Stimulated activated CD4-positive, alpha-beta T cell treated with anti-CD3 and anti-CD28 coated beads, TNF-alpha, amount 100 ng/mL, for 1 hour (primary cell): ENCODE measurements at places on chromosomes 12 and 14.

DNA sequence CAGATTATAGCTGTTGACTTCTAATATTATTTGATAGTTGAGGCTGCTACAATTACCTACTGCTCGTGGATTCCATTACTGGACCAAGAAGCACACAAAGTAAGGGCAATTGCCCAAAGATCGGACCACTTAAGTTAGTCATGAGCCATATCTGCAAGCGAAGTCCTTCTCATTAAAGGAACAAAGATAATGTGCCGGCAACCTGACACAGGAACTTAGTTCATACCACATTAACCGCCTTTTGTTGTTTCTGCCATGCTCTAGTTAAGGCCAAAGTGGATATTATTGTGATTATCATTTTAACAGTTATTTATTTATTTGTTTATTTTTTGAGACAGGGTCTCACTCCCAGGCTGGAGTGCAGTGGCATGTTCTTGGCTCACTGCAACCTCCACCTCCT lies 38.1 kb upstream of the TMED10 start:
- no peak for DNase-seq

DNA sequence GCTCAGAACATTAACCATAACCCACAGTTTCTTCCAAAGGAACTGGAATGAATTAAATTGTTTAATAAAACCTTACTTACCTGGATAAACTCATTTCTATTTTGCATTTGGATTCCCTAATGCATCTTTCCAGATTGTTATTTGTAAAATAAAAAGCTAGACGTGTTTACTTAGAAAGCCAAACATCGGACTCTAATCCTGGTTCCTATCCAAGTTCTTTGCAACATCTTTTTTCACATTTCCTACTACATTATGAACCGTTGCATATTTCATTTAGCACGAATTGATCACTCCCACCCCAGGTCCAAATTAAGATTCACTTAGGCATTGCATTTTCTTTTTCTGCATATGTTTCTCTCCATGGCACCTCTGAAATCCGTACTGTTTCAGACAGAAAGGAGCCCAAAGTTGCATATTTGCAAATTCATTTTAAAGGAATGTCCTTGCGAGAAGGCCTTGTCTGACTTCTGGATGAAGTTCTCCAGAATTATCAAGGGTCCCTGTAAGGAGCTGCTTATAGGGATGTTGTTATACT lies 164.4 kb upstream of the GSC start:
- DNase-seq, result no peak

DNA sequence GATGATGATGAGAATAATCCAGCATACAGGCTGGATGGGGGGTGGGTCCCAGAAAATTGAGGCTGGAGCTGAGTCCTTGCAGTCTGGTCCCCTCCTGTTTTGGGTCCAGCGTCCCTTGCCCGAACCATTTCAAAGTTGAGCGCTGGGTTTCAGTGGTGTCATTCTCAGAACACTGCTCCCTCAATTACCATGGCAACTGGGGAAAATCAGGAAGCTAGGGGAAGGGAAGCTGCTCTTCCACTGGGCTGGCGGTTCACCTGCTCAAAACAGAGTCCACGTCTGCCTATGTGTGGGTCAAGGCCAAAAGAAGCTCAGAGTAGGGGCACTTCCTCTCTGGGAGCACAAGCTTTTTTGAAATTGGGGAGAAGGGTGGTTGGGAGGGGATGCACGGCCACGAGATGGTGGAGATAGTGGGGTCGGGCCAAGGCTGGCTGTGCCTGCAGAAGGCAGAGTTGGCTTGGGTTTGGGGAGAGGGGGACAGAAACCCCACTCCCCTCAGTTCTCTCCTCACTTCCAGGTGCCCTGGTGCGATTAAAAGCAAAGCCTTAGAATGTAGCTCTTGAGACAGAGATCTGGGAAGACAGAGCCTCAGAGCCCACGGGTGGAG lies 1.7 kb upstream of the NOS1 start:
- DNase-seq, result no peak

DNA sequence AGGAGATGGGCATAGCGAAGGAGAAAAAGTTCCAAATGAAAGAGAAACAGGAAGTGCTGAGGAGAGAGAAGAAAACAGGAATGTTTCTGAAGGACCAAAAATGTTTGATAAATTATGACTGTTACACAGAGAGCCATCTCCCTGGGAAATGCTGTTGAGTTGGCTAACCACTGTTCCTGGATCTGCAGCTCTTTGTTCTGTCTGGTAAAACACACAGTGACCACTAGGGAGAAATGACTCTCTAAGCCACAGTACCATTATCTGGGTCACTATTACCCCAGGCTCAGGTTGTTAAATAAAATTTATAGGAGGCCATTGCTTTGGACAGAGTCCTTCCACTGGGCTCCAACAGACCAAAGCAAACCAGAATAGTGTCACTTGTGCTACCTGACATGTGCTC lies 219.3 kb downstream of the CRADD start:
- no peak for DNase-seq

DNA sequence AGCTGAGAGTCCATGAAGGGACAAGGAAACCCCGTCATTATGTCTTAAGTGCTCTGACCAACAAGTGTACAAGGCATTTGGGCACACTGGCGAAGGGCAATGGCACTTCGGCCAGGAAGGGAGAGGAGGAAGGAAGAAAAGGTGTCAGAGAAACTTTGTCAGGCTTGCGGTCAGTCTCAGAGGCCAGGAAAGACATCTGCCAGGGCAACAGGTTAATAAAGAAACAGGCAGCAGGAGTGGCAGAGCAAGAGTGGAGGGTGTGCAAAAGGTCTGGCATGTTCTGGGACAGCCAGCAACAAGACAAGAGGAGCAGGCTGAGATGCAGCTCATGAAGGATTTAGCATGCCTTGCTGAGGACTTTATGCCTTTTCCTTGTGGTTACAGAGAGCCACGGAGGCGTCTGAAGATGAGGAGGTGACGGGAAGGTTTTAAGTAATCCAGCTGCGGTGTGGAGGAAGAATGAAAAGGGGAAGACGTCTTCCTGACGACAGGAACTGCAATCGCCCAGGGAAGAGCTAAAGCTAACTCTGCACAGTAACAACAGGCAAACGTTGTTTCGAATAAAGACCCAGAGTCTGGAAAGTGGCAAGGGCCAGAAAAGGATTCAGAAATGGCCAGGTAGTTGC lies 13.1 kb downstream of the APPL2 start:
- no peak for DNase-seq

DNA sequence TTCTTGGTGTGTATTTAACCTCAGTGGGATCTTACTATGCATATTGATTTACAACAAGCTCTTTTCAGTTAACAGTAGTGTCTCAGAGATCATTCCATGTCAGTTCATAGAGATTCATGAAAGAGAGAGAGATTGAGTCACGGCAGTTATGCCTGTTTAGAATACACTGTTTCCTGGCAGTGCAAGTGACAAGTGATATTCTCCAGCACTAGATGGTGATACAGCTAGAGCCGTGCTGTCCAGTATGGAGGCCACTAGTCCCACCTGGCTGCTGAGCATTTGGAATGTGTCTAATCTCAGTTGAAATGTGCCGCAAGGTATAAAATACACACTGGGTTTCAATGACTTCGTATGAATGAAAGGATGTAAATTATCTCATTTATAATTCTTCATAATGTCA lies 184.4 kb downstream of the SUDS3 start:
- no peak for DNase-seq

DNA sequence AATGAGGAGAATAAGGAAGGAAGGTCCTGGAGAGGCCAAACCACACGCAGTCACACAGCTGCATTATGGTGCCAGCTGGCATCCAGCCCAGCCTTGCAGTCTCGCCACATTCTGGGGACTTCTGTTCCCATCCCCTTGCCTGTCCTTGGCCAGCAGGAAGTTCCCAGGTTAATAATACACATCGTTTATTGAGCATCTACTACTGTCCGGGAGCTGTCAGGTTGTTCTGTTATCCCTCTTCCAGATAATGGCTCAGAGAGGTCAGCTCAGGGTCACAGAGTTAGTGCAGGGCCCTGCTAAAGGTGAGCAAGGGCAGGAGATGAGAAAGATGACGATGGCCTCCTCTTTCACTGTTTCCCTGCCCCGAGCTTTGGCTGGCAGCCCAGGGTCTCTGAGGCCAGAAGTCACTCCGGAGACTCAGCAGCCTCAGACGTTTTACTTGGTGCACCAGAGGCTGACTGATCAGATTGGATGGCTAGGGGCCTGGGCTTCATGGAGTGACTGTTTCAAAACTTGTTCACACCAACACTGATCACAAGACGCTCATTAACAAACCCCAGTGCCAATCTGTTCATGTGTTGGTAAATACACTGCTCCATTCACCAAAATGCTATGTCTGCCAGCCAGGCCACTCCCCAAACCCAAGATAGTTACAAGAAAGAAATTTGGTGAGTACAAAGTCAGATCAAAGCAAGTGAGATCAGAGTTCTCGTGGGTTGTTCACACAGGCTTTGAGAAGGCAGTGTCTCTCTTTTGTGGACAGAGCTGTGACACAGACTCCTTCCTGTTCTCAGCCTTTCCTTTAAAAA lies 79.2 kb downstream of the B4GALNT3 start:
- DNase-seq, result peak; percentile 9

DNA sequence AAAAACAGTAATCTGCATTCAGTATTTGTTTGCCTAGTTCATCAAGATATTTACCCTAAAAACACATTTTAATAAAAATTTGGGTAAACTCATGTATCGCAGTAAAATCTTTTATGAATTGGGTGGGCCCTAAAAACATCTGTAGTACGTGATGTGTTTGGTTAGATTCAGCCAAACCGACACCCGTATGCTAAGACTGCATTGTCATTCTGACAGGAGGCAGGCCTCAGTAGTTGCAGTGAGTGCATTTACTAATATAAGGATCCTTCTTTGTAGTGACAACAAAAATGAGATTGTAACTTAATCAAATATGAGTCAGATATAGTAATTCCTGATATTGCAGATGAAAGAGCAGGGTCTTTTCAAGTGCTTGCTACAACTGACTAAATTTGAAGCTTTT lies 191.8 kb downstream of the SLC16A7 start:
- no peak for DNase-seq

GRCh38 chr14:56334458-56334857 lies 216.2 kb downstream of the PELI2 start:
- DNase-seq, result no peak

DNA sequence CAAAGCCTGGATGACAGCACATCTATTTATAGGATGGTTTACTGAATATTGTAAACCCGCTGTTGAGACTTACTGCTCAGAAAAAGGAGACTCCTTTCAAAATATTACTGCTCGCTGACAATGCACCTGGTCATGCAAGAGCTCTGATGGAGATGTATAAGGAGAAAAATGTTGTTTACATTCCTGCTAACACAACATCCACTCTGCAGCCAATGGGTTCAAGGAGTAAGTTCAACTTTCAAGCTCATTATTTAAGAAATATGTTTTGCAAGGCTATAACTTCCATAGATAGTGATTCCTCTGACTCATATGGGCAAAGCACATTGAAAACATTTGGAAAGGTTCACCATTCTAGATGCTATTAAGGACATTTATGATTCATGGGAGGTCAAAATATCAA lies 201.7 kb downstream of the SNAPC1 start:
- no peak for DNase-seq

DNA sequence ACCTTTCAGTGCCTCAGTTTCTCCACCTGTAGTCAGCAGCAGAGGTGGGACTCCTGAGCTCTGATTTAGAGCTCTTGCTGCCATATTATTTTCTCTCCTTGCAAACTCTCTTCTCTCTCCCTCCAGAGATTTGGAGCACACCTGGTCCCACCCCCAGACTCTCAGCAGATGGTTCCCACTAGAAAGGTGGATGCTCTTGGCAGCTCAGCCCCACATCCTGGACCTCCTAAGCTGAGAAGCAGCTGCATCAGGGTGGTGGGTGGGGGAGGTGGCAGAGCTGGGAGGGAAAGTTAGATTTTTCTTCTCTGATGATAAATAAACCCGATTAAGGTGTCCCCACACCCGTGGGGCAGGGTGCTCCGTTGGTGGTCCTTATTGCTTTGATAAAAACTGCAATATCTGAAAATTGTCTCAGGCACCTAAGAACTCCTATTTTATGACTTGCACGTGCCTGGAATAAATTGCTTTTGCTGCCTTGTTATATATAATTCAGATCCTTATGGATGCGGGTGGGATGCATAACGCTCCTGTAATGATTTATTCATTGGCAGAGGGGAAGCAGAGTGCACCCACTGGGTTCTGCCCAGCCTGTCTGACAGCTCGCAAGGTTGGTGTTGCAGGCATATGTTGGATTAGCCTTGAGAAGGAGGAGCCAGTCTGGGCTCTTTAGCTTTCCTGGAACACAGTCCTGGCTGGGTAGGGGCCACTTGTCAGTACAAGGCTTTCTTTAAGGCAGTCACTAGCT lies 214.2 kb downstream of the SUDS3 start:
- DNase-seq, result no peak

DNA sequence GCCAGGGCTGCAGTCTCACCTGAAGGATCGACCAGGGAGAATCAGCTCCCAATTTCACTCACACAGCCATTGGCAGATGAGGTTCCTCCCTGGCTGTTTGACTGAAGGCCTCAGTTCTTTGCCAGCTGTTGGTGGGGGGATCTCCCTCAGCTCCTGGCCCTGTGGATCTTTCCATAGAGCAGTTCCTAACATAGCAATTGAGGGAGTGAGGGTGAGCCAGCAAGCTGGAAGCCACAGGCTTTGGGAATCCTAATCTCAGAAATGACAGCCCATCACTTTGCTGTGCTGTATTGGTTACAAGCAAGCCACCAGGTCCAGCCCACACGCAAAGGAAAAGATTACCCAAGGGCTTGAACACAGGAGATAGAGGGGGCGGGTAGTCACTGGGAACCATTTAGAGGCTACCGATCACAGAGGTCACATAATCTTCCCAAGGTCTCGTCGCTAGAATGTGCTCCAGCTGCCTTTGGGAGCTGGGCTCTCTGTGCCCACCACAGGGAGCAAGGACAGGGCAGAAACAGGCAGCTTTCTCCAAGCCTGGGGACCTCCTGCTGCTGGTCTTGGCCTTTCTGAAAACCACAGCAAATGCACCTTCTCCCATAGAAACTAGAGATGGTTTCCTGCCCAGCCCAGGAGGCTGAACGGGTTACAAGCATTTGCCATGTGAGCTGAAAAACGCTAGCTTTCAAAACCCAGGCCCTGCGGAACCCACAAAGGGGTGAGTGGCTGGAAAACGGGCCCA lies 4.6 kb upstream of the OTUB2 start:
- DNase-seq, result no peak

GRCh38 chr14:104641753-104642539 lies 37.4 kb upstream of the TMEM179 start:
- DNase-seq, result no peak

- no peak for DNase-seq
Measured at GRCh38 chr12:56933826-56934625, at the start of gene SDR9C7. Gene SDR9C7 (minus strand): TSS chr12:56934408. CDS start chr12:56934261, 147 bp downstream.

DNA sequence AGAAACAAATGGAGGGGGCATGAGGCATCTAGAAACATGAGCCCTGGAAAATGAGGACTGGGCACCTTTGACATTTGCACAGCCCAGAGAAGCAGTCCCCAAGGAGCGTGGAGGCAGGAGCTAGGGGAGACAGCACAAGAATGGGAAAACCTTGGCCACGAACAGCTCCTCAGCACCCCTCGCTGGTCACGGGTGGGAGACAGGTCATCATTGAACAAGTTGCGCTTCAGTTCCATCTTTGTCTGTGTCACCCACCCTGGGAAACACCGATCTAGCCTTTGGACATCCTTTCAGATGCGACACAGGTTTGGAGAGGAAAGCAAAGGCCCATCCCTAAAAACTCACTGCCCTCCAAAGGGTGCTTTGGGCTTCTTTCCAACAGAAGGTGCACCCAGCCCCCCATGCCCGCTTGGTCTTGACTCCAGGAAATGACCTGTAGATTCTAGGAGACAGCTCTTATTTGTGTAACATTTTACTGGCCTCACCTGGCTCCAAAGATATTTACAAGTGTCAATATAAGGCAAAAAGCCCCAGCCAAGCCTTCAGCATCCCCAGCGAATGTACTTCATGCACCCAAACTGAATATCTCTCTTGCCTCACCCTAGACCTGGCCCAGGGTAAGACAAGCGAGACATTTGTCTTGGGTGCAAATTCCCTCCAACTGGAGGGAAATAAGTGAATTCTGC lies 28.8 kb upstream of the CLMN start:
- DNase-seq, result no peak
